Mesothelial cell of epicardium (in vitro differentiated cells): ENCODE measurements at places on chromosomes 6 and 20.

DNA sequence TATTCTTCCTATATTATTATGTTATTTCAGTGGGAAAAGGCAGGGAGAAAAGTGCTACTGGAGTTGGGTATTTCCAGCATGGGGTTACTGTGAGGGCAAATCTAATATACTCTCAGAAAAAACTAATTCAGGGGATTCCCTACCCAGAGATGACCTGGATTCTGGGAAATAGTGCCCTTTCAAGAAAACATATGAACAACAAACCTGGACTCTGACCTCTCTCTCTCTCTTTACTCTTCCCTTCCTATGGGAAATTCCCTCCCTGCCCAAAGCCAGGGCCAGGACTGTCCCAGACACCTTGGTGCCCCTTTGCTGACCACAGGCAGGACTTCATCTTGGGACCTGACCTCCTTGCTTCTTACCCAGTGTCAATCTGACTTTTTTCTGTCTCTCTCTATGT, 1.6 kb upstream of the UBD start:
- DNase-seq: no peak

DNA sequence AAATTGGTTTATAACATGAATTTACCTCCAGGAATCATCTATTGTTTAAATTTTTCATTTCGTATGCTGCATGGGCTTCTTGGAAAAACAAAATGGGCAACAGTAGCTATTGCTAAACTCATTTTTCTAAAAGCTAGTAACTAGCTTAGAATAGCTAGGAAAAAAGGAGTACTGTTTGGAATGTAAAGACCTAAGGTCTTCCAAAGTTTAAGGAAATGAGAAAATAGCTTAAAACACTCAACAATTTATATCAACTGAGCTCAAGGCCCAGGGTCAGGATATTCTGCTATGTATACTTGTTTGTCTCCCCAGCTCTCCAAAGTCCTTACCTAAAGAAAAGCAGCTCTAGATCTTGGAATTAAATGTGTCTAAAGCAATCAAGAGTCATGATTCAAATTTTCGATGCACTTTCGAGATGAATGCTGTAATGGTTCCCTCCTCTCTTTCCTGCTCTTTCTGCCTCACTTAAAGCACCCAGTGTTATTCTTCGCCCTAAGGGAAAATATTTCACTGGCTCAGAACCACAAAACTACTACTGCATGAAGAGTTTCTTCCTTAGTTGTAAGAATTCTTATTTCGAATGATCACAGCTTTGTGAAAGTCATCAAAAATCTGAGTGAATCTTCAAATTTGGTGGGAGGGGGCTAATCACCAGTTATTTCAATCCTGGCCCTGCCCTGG, 41.6 kb downstream of the LYRM4 start:
- no peak for DNase-seq

- DNase-seq: no peak
These were observed 3.5 kb downstream of the CTNNBL1 start for GRCh38 chr20:37697314-37697713.

- no peak for DNase-seq
These were observed 117.7 kb downstream of the PLEKHG1 start for GRCh38 chr6:150717419-150717818.

DNA sequence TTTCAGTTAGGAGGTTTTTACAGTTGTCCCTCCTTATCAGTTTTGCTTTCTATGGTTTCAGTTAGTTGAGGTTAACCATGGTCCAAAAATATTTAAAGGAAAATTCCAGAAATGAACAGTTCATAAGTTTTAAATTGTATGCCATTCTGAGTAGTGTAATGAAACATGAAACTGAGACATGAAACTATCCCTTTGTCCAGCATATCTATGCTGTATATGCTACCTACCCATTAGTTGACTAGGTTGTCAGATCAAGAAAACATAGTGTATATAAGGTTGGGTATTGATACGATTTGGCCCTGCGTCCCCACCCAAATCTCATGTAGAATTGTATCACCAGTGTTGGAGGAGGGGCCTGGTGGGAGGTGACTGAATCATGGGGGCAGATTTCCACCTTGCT, 39.1 kb downstream of the VGLL2 start:
- DNase-seq: no peak

- DNase-seq: no peak
These were observed 79.6 kb downstream of the UTRN start for GRCh38 chr6:144364782-144365181.

- no peak for DNase-seq
These were observed 25.1 kb downstream of the IL20RA start for GRCh38 chr6:137019476-137020272.

DNA sequence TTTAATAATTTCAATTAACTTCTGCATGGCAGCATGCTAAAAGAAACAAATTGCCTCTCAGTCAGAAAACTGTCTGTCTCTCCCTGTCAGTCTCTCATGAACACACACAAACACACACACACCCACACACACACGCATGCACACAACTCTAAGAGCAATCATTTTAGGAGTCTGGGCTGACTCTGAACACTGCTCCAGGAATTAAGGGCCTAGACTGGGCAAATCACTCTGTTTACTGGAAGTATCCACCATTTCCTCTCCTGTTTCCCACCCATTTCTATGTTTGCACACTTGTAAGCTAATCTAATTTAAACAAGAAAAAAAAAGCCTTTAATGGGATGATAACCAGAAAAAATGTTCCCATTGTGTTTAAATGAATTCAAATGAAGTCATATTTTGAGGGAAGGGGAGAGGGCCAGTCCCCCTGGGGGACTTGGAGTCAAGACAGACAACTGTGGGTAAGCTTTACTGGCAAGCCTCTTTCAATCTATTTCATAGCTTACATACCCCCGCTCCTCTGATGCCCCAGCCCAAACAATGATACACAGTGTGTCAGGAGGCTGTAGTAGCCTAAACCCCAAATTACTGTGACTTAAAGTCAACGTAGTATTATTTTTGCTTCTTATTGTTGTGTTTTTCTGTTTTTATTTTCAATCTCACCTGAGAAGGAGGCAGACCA, 447.8 kb upstream of the FLRT3 start:
- no peak for DNase-seq

DNA sequence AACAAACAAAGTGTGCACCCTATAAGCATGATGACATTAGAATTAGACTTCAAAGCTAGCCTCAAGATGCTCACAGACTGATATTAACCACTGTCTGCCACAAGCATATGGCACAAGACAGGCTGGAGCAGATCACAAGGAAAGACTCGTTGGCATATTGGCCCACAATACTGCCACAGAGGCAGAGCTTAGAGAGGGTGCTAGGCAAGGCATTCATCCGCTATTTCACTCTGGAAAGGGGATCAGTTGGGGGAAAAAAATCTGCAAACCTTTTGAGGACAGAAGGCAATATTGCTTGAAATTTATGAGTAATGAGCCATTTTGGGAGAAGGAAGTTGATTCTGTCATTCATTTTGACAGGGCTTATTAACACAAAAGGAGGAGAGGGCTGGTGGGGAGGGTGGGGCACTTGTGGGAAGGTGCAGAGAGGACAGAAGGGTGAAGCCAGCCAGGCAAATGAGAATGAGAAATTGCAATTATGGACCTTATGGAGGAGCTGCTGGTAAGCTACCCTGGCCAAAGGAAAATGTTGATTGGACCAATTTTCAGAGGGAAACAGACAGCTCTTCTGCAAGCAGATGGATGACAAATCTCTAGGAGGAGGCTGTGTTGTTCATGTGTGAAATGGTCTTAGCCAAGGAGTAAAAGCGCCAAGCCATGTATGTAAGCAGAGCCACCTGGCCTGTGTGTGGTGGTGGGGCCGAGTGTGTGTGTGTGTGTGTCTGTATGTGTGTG, 187.7 kb downstream of the GMPR start:
- no peak for DNase-seq

DNA sequence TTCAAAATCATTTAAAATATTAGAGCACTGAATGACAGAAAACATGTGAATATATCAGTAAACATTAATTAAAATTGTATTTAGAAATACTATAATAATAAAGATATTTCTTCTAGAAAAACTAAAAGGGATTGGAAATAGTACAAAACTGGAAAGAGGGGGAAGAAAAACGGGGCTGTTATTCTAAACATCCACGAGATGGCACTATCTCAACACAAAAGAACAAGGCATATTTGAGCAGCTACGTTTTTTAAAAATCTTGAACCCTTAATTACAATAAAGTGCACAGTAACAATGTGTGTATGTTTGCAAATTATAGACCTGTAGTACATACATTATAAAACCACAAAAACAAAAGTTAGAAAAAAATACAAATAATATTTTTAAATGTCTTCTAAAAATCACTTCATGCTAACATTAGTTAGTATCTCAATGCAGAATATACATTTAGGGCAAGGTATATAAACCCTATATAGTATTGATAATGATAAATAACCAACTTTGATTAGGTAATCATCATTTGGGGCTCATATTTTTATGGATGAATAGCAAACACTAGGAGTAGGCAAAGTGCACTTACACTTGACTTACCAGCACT, 42.5 kb upstream of the PNISR start:
- DNase-seq: no peak

DNA sequence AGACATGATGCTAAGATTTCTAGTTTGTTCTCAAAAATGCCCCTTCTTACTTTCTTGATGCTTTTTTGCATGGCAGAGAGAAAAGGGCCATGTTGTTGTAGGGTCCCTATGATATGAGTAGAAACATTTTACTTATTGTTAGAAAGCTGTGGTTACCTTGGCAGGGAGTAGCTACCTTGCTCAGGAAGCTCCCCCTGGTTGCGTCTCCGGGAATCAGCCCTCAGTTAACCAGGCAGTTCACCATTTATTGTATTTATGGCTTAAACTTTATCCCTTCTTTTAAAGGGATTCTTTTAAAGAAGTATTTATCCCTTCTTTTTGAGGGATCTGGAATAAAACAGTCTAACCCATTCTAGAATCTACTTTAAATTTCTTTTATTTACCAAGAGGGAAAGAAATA, 113.9 kb upstream of the PROKR2 start:
- DNase-seq: no peak

GRCh38 chr6:140809694-140810101, 1323.0 kb upstream of the GJE1 start:
- DNase-seq: no peak

- DNase-seq: no peak
These were observed at the start of gene CRIP3 for GRCh38 chr6:43308101-43308989. Gene CRIP3, minus strand, starts transcription at chr6:43308826. Its CDS starts 34 bp downstream, at chr6:43308792.

DNA sequence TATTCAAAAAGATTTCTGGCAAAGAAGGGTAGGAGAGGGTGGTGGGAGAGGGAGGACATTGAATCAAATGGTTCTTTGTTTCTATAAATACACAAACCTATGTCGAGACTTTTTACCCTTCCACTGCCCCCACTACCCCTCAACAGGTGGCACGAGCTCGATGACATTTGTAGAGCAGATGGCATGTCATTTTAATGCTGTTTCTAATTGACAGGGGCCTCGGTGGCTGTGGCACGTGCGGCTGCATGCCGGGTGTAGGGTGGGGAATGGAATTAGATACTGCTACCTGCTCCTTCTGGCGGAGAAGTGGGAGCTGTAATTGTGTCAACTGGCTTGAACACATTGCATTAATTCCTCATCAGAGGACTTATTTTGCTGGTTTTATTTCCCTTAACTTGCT, 29.1 kb upstream of the SASH1 start:
- DNase-seq: no peak

- no peak for DNase-seq
These were observed 242.7 kb downstream of the CLIC5 start for GRCh38 chr6:45772886-45773495.

DNA sequence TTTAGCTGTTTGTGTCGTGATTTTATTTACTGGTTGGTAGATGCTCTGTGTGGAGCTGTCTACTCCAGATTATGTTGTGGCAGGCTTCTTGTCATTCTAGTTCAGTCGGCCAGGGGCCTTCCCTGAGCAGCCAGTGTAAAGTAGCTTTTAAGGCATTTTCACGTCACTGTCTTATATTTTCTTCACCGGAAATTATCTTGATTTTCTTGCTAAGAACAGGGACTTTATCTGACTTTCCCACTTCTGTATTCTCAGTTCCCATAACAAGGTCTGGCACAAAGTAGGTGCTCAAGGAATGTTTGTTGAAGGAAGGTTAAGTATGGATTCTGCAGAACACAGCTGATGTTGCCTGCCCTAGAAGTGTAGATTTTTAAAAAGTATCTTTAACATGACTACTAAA, 868 bp downstream of the LTV1 start:
- DNase-seq: no peak

- no peak for DNase-seq
These were observed 15.6 kb upstream of the HMGN3 start for GRCh38 chr6:79250107-79250514.

DNA sequence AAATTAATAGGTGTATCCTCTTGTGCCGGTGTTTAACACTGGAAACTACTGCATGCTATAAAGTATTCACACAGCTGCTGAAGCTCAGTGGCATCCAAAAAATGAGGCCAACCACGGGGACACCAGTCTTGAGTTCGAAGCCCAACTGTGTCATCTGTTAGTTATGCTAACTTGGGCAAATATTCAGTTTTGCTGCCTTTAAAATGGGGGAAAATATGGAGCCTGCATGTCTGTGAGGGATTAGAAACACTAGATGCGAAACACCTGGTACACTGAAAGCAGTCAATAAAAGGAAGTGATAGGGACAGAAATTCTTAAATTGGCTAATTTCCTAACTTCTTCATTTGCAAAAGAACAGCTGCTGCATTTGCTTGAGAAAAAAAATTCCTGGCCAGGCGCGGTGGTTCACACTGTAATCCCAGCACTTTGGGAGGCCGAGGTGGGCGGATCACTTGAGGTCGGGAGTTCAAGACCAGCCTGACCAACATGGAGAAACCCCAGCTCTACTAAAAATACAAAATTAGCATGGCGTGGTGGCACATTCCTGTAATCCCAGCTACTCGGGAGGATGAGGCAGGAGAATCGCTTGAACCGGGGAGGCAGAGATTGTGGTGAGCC, 36.6 kb upstream of the MLIP start:
- DNase-seq: no peak

DNA sequence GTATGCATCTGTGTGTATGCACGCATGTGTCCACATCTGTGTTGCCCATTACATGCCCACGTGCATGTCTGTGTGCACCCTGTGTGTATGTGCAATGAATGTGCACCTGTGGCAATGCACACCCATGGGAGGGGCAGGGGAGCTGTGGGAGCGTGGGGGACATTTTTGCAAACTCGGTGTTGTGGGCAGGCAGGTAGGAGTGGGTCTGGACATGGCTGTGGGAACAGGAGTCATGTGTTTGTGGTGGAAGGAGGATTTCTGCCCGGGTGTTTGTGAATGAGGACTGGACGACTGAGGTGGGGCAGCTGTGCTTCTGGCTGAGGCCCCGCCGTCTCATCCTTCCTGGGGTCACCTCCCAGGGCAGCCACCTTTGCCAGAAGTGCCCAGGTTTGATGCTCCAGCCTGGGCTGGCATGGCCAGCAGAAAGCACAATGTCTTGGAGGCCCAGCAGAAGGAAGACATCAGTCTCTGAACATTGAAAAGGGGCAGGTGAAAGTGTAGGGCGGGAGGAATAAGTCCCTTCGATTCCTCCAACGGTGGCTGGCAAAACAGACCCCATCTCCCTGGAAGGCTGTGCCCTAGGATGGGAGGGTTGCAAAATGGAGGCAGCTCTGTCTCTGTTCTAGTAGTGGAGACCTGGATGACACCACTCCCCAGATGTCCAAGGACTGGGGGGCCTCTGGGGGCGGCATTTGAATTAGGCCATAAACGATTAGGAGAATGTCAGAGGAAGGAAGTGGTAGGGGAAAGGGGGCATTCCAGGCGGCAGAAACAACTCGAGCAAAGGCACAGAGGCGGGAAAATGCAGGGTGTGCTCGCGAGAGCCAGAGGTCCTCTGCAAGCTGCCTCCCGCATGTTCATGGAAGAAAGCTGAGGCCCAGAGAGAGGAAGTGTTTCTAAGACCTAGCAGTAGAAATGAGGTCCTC, 19.1 kb upstream of the ARMC12 start:
- DNase-seq: no peak
